ENCODE measurements at places on chromosomes 16 and 17. TPM values are rescaled to one million over a fixed set of nuclear protein-coding genes. Genes with fewer than 3 reads are reported as not detected.

The ARHGAP23 gene
- 17.3 TPM for total RNA-seq

The UBALD2 gene
- 1.9 TPM for total RNA-seq

The CACNG4 gene
- not detected for total RNA-seq

The NPIPB9 gene
- total RNA-seq, result not detected

The EME1 gene
- total RNA-seq, result 0.52 TPM

The OTOP3 gene
- not detected for total RNA-seq

The C17orf58 gene
- total RNA-seq, result 30.7 TPM

The ST6GALNAC1 gene
- not detected for total RNA-seq

The BCL6B gene
- under 0.01 TPM for total RNA-seq

The ZNF385C gene
- total RNA-seq, result not detected

The KRT20 gene
- total RNA-seq, result not detected

The KRT39 gene
- total RNA-seq, result 0.17 TPM

The OR1F1 gene
- total RNA-seq, result not detected

The GALR2 gene
- not detected for total RNA-seq

The PLLP gene
- total RNA-seq, result 0.16 TPM

The TEKT1 gene
- total RNA-seq, result not detected

The FBXW10 gene
- under 0.01 TPM for total RNA-seq

The TERB1 gene
- 0.09 TPM for total RNA-seq

The KCNG4 gene
- not detected for total RNA-seq

The PIMREG gene
- 4.4 TPM for total RNA-seq

The HS3ST3B1 gene
- 16.4 TPM for total RNA-seq

The PITPNM3 gene
- total RNA-seq, result 0.26 TPM

The B4GALNT2 gene
- under 0.01 TPM for total RNA-seq

The SUZ12 gene
- 14.5 TPM for total RNA-seq

The ANKRD40CL gene
- total RNA-seq, result not detected

The OMG gene
- 8.5 TPM for total RNA-seq

The CPHXL2 gene
- total RNA-seq, result not detected

The ABCA5 gene
- 15.4 TPM for total RNA-seq

The CD300E gene
- not detected for total RNA-seq

The ZMYND15 gene
- not detected for total RNA-seq

The CA10 gene
- not detected for total RNA-seq

The USH1G gene
- total RNA-seq, result under 0.01 TPM

The DOC2A gene
- 0.34 TPM for total RNA-seq

The RAB37 gene
- total RNA-seq, result 0.60 TPM

The RGS11 gene
- 1.4 TPM for total RNA-seq

The CENPX gene
- total RNA-seq, result 14.9 TPM

The CES1 gene
- 0.60 TPM for total RNA-seq

The AOC3 gene
- total RNA-seq, result 1.9 TPM

The PPP1R27 gene
- not detected for total RNA-seq

The PIRT gene
- total RNA-seq, result not detected

The KRTAP2-4 gene
- total RNA-seq, result not detected

The IGFALS gene
- total RNA-seq, result under 0.01 TPM
